ENCODE measurements at places on chromosomes 11 and 22. TPM values are rescaled to one million over a fixed set of nuclear protein-coding genes. Genes with fewer than 3 reads are reported as not detected.

ARFGAP3 gene
- 41.1 TPM for total RNA-seq

VEGFB gene
- total RNA-seq: 58.5 TPM

TYMP gene
- total RNA-seq: 90.2 TPM

ZDHHC24 gene
- total RNA-seq: 26.0 TPM

VWCE gene
- total RNA-seq: 0.98 TPM

ADORA2A gene
- 19.7 TPM for total RNA-seq
